ENCODE measurements at places on chromosomes 1 and 21.

GRCh38 chr1:179677882-179678281 lies 65.2 kb upstream of the FAM163A start:
- DNase-seq, result no peak

DNA sequence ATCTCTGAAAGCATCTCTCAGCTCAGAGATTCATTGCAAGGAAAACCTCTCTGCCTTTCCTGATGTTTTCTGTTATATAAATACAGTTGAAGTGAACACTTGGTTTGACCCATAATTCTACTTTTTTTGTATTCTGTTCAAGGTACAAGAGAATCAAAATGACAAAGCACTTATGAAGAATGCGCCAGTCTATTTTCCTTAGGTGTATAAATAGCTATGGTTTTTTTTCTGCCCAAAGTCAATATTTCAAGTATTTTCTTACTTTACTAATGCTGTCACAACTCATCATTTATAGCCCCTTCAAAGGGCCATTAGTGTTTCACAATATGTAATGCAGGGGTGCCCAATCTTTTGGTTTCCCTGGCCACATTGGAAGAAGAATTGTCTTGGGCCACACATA lies 142.5 kb upstream of the C1orf105 start:
- no peak for DNase-seq

GRCh38 chr1:85289848-85290335 lies 13.5 kb upstream of the BCL10 start:
- no peak for DNase-seq

DNA sequence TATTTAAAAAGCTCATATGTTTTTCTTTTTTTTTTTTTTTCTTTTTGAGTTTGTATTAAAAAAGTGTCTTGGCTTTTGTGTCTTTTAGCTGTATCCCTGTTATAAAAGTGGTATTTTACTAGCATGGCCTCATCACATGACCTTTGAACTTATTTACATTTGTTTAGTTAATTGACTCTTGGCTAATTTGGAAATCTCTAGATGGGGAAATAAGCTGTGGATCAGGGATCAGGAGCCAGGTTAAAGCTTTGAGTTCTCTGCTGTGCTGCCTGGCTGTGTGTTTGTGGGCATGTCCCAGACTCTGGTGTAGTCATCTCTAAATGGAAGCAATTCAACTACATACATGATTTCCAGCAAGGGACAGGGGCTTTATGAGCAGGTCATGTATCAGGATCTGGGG lies 56.5 kb downstream of the HHAT start:
- no peak for DNase-seq

GRCh38 chr1:41319807-41320711 lies 41.2 kb upstream of the FOXO6 start:
- no peak for DNase-seq

- DNase-seq, result no peak
Observed at GRCh38 chr1:29599071-29599470, 362.7 kb downstream of the PTPRU start.

DNA sequence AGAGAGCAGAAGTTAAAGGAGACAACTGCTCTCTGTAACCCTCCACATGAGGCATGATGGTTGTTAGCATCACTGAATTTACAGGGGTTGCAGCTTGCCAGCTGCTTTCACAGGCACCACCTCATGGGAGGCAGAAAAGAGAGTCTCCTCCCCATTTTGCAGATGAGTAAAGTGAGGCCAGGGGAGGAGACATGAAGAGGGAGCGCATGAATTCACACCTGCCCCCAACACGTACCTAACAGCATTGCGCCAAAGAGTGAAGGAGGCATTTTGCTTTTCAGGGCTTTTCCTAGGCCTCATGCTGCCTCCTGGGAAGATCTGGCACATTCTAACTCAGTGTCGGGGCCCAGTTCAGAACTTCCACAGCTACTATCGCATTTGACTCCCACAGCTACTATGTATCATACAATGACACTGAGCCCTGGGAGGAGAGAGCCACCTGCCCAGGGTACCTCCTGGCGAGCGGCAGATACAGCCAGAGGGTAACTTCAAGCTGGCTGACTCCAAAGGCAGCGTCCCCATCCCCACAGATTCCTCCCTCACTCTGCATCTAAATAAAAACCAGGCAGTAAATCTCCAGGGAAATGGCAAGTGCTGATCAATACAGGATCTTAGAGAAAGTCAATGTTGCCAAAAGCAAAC lies 34.0 kb downstream of the GLIS1 start:
- no peak for DNase-seq

- DNase-seq, result no peak
Observed at GRCh38 chr21:35658242-35658641, 402.1 kb downstream of the SETD4 start.

DNA sequence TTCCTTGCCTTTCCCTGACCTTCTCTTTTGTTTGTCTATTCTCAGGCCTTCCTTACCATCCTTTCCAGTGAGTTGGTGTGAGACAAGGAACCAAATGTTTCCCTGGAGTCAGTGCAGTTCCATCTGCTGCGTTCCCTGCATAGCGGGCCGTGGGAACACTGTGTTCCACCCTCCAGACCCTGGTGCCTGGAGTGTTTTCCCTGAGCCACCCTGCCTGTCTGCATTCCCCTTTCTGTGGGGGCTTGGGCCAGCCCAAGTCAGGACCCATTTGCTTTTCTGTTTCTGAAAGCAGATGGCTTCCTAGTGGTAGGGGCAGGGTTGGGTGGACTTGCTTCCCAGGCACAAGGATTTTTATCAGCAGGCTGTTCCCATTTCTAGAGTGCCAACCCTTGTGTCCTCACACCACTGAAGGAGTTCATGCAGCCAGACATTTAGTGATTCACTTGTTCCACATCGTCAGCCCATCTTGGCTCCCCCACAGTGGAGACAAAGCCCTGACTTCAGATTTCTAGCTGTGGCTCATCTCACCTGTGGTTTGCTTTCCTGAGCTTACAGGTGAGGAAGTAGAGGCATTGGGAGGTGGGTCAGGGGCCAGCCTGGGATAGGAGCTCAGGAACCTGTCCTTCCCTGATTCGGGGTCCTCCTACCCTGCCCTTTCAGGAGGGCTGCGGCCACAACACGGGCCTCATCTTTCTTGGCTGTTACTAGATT lies 14.1 kb upstream of the MYOG start:
- no peak for DNase-seq

DNA sequence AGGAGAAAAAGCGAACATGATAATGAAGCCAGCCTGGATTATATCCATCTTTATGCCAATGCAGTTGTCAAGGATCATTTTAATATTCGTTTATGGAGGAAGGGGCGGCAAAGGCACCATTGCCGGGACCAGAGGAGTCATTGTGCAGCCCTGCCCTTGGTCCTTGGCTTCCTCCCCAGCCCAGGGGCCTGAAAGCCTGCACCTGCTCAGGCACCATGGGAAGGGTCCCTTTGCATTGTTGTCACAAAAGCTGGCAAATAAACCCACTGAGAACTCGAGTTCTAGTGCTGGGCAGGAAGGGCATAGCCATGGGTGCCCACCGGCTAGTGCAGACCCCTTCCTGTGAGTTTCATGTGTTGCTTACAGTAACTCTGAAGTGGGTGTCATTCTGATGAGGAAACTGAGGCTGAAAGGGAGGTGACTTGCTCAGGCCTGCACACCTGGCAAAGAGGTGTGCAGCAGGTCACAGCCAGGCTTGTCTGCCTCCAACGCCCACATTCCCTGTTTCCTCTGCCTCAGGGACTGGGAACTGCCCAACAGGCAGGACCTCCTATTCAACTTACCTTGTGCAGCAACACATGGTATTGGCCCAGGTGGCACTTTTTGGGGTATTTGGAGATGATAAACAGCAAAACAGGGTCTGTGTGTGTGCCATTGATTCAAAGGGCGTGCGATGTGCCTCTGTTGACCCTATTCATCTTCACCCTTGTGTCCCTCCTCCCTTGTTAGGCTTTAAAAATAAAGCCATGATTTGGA lies 84.6 kb downstream of the MAN1C1 start:
- no peak for DNase-seq

GRCh38 chr21:42093991-42094421 lies 22.9 kb downstream of the UMODL1 start:
- no peak for DNase-seq

DNA sequence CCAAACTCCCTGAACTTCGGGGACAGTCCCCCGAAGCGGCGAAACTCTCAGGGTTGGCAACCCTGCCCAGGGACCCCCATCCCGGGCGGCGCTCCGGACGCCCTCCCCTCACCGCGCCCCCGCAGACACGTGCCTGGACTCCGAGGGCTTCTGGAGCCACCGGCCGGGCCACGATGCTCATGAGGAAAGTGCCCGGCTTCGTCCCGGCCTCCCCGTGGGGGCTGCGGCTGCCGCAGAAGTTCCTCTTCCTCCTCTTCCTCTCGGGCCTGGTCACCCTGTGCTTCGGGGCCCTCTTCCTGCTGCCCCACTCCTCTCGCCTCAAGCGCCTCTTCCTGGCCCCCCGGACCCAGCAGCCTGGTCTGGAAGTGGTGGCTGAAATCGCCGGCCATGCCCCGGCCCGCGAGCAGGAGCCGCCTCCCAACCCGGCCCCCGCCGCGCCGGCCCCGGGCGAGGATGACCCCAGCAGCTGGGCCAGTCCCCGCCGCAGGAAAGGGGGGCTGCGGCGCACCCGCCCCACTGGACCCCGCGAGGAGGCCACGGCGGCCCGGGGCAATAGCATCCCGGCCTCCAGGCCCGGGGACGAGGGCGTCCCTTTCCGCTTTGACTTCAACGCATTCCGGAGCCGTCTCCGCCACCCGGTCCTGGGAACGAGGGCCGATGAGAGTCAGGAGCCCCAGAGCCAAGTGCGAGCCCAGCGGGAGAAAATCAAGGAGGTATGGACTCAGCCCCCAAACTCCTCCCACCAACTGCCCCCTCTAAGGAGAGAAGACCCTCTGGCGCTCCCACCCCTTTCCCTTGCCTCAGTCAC lies 1.2 kb downstream of the MAN1C1 start:
- DNase-seq, result no peak
